Lower leg skin (tissue), 4 donors: ENCODE measurements at places on chromosomes 5 and 9.

- DNase-seq = peak; percentile 89
Measured at GRCh38 chr5:77133061-77133758, 46.1 kb upstream of the ZBED3 start.

DNA sequence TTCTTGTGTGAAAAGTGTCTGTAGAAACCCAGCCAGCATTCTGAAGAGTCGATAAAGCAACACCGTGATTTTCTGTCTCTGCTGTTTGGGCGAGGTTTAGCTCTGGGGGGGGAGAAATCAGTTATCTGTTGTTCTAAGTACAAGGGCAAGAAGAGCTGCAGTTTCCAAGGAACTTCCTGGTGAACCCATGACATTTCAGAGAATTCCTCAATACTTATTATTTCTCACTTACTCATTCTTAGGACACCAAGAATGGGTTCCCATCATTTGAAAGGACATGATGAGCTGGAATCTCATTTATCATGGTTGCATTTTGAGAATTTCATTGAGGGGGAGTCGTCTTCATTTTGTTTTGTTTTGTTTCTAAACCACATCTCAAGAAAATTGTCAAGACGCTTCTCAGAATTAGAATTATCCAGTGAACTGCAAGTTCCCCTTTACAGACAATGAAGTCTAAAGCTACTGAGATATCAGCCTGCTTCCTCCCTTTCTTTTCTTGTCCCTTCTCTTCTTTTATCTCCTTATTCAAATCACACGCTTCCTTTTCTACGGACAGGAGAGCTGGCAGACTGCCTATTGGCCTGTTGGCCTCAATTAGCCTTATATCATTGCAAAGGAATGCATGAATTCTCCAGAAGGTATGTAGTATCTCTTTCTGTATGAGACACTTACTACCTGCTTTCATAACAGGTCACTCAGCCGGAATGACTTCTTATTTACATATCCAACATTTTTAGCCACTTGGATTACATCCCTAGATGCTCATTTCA, 53.7 kb downstream of the ZNF462 start:
- DNase-seq = no peak

GRCh38 chr9:20981486-20981885, 50.0 kb downstream of the HACD4 start:
- no peak for DNase-seq

GRCh38 chr9:117987945-117988344, 283.7 kb downstream of the TLR4 start:
- no peak for DNase-seq

- DNase-seq = no peak
Measured at GRCh38 chr9:3863111-3863528, 337.3 kb upstream of the RFX3 start.

DNA sequence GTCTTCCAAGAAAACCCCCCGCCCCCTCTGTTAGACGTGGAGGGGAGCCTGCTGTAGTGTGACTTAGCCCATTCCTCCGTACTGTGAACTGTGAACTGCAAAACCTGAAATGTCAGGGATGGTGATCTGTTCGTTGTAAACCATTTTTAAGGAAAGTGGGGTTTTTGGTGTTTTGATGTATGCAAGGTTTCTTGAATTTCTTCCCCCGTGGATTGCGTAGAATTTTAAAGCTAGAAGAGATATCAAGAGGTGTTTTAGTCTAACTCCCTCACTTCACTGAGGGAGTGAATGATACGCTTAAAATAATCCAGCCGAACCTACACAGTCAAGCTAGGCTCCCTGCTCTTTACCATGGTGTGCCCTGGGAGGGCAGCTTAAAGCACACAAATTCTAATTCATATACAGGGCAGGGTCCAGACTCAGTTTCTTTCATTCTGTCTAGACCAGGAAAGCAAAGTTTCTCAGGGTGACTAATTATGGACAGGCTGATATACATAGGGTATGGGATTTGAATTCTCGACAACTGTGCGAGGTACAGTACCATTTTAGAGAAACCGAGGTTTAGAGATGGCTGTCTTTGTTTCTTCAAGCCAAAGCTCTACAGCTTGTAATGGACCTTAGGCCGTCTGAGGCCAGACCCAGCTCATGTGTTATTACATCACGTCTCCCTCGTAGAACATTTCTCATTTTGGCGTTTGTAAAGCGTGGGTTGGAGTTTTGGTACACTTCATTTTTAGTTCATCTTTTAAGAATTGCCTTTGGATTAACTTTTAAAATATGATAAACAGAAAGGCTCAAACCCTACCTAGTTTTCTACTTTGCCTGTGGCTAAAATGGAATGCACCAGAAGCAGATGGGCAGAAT, 2.7 kb downstream of the PTGER4 start:
- DNase-seq = no peak

DNA sequence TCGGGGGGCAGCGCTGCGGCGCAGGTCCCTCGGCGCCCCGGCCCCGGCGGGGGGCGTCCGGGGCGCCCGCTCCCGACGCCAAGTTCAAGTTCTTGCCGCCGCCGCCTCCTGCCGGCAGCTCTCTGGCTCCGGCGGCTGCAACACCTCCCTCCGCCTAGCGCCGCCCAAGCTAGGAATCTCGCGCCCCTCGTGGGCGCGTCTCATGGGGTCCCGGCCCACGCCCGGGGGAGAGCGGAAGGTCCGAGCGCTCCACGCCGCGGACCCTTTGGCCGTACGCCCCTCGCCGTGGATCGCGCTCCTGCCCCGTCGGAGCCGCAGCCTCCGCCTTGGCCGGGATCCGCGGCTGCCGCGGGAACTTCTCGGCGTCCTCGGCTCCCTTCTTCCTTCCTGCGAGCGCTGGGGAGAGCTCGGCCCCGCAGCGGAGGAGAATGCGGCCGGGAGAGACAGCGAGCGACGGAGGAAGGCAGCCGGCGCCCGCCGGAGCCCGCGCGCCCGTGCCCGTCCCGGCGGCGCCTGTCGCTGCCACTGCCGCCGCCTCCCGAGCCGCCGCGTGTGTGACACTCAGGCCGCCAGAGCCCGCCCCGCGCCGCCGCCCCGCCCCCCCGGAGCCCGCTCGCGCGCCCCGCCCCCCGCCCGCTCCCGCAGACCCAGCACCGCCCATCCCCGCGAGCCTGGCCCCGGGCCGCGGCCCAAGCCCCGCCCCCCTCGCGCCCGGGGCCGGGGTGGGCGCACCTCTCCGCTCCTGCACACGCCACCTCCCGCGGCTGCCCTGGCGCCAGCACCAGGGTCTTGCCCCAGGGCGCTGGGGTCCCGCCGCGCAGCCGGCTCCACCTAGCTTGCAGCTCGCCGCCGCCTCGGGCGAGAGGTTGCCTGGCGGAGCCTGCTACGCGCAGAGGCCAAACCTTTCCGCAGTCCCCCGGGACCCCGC, at the start of gene SHB:
TSS of gene SHB (minus strand) at position 527 of the 928 bp plus-strand sequence. CDS start 582 bp downstream, outside the sequence.
- peak; percentile 50 for DNase-seq

- no peak for DNase-seq
Measured at GRCh38 chr5:167241436-167242067, 1049.9 kb upstream of the WWC1 start.

GRCh38 chr9:75422944-75423522, 334.7 kb downstream of the OSTF1 start:
- no peak for DNase-seq

- DNase-seq = no peak
Measured at GRCh38 chr5:111172504-111172903, 51.7 kb upstream of the CAMK4 start.

DNA sequence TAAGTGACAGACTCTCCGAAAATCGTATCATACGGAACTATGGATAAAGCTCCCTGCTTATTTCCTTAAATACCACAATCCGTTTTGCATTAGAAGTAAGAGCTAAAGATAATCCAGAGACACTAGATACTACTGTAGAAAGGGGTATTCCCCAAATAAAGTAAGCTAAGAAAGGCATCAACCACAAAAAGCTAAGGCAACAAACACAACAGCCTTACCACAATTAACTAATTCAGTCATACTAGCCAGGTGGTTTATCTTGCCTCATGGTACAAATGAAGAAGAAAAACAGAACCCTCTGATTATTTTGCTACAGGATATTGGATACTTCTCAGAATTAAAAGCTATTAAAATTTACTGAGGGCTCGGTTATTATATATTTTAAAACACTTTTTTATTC, 14.1 kb downstream of the ERP44 start:
- DNase-seq = no peak

- no peak for DNase-seq
Measured at GRCh38 chr9:123438821-123439220, 82.8 kb downstream of the CRB2 start.

DNA sequence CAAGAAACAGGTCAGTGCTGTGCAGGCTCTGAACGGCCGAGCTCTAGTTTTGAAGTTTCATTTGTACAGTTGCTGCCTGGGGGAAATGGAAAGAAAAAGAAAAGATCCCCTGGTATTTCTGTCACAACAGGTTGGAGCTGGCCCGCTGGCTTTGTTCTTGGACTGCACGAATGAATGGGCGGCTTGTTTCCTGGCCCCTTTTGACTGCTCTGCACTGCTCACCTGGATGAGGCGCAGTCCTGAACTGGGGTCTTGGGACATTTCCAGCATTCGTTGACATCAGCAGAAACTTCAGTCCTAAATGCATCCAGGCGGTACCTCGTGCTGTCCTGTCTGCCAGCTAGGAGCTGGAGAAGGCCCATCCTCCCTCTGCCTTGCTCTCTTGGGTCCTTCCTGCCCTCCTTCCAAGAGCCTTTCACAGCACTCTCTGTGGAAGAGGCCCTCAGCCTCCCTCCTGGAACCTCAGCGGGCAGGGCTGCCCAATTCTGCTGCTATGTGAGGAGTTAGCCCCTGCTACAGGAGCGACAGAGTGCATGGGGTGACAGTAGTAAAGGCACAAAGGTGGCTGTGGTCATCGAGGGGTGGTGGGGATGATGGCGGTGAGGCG, 189.2 kb downstream of the FSTL4 start:
- DNase-seq = peak; percentile 70

DNA sequence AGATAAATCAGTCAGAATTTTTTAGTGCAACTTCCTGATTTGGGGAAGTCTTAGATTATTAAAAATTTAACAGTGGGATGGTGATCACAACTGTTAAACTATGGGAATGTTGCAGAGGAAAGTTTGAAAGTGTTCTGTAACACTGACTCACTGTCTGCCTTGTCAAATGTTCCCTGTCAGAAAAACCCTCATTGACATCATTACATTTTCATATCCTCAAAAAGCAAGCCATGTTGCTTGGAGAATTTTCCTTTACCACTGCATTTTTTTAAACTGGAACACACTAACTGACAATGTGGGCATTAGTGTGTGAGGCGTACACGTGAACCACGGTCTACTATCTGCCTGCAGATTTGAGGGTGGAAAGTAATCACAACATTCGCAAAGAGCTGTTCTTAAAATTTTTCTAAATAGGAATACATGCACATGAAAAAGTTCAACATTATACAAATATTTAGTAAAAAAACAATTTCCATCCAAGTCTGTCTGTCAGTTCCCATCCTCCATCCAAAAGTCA, 28.6 kb upstream of the IL7R start:
- no peak for DNase-seq

- no peak for DNase-seq
Measured at GRCh38 chr5:1123418-1124147, 11.7 kb upstream of the SLC12A7 start.

- no peak for DNase-seq
Measured at GRCh38 chr5:33905381-33905780, 13.6 kb upstream of the ADAMTS12 start.

DNA sequence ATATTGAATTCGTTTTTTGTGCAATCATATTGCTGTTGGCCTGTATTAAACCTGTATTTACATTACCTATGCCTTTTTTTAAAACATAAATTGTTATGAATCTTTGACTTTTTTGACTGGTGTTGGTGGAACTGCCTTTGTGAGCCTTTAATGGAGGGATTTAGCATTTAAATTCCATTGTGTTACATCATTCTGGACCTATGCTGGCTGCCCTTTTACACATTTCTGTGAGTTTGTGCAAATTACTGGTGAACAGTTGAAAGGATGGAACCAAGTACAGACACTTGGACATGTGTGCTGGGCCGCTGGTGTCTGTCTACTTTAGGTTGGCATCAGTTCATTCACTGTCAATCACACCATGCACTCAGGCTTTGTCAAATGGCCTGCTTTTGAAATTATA, 3.4 kb downstream of the SNX18 start:
- no peak for DNase-seq

DNA sequence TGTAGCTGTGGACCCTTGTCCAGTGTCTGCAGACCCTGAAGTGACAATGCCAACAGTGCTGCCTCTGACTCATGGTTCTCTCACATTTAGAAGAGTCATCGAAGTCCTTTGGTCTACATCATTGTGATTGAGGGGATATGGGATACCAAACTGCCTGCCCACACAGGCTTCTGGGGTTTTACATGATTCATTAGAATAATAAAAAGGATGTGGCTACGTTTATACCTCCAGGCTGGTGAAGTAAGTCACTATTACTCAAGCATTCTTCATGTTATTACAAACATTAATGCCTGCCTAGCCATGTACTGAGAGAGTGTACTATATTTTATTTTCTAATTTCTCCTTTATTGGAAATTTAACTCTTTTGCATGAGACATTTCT, 365.7 kb downstream of the SPATA31D1 start:
- no peak for DNase-seq

DNA sequence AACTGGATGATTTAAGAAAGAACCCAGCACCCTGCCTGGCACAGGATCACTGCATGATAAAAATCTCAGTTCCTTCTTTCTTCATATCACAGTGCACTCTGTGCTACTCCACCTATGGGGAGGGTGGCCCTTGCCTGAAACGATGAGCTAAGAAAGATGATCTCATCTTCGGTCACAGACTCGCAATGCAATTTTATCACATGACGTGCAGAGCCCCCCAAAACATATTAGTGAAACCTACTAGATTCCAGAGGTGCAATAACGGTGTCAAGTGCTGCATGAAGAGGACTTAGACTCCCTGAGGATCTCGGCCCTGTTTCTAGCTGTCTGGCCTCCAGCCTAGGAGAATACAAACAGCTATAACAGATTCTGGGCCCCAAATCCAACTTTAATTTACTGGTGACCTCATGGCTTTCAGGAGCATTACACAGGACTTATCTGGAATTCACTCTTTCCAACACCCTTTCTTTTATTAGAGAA, 104.0 kb downstream of the EBF1 start:
- DNase-seq = no peak

DNA sequence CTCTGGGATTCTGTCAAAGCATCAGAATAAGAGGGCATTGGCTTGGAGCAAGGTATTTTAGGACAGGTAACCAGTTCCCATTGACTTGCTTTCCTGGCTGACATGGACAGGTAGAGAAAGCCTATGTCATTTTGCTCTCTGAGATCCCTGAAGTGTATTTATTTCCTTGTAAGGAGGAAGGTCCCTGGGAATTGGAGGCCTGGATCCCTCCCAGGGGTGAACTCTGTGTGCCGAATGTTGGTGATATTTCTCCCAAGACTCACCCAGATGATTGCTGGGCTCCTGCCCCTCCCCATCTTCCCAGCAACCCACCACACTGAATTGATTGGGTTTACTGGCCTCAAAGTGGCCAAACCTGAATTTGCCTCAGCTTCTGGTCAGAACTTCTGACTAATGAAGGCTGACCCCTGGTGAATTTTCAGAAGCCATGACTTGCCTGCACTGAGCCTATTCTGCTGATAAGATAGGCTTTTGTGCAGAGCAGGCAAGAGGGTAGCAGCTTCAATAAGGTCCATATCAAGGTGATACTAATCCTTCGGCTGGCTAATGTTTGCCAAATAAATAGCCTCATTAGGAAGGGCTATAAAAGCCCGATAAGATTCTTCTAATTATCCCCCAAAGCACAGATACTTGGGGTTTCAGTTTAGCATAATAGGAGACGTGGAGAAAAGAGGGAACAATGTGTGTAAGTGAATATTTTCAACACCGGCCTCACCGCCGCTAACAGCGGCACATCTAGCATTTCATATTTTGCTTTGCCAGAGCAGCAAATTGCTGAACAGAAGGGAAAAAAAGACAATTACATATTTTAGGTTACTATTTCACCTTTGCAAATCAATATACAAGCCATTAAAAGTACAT, 152.9 kb upstream of the PITX1 start:
- DNase-seq = no peak

GRCh38 chr9:96655198-96655851, at the start of gene PRXL2C:
Gene PRXL2C, minus strand, starts transcription at chr9:96655317. Its CDS starts 36 bp downstream, at chr9:96655281.
- DNase-seq = peak; percentile 97
